ENCODE measurements at places on chromosomes 11 and 22. TPM values are rescaled to one million over a fixed set of nuclear protein-coding genes. Genes with fewer than 3 reads are reported as not detected.

The SOX10 gene
- 2.7 TPM for total RNA-seq

The ANKK1 gene
- not detected for total RNA-seq

The ABTB2 gene
- total RNA-seq = 10.2 TPM

The MAPK8IP2 gene
- 6.7 TPM for total RNA-seq

The KRTAP5-1 gene
- total RNA-seq = not detected

The GLYATL1B gene
- not detected for total RNA-seq

The CDCA5 gene
- 87.0 TPM for total RNA-seq

The APOA1 gene
- 0.48 TPM for total RNA-seq

The SOX6 gene
- total RNA-seq = not detected

The KCNC1 gene
- total RNA-seq = 0.26 TPM

The SCUBE1 gene
- total RNA-seq = 5.5 TPM

The OR5I1 gene
- total RNA-seq = not detected

The C11orf87 gene
- 0.29 TPM for total RNA-seq

The TSSC4 gene
- 44.3 TPM for total RNA-seq

The OLFML1 gene
- total RNA-seq = 0.24 TPM

The MS4A2 gene
- total RNA-seq = not detected

Measured in H1 (cell line).